ENCODE measurements at places on chromosomes 2 and 18.

GRCh38 chr2:162945785-162946184, 107.2 kb upstream of the KCNH7 start:
- no peak for DNase-seq

GRCh38 chr18:56662902-56663301, 11.7 kb downstream of the WDR7 start:
- no peak for DNase-seq

- no peak for DNase-seq
Observed at GRCh38 chr2:85536479-85536878, 2.5 kb upstream of the MAT2A start.

DNA sequence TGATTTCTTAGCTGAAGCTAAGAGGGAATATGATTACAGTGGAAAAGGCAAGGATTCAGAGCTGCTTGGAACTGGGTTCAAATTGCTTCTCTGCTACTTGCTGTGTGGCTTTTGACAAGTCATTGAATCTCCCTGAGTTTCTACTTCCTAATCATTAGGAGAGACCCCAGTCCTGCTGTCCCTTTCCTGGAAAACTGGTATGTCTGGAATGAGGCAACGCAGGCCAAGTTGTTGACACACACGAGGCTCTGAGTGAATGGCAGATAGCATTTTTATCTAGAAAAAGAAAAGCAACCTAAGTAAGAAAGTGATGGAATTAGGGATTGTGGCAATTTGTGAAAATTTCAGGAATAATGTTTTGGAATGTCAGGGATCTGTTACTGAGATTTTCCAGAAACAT, 123.6 kb downstream of the LPIN1 start:
- DNase-seq = no peak

- DNase-seq = no peak
Observed at GRCh38 chr2:219722276-219722879, 94.9 kb downstream of the SLC4A3 start.

GRCh38 chr2:48098539-48098938, 192.2 kb upstream of the FBXO11 start:
- DNase-seq = no peak

DNA sequence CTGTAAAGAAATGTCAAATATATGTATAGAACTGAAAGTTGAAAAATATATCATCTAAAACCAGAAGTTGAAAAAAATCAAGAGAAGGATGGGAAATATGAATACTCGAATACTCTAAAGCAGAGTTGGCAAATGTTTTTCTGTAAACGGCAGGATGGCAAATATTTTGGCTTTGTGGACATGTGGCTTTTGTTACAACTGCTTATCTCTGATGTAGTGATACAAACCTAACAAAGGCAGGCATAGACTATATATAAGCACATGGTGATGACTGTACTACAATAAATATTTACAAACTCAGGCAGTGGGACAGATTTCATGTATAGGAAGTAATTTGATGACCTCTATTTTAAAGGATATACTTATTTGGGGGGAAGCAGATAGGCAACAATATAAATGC, 224.6 kb upstream of the LRRTM4 start:
- no peak for DNase-seq

DNA sequence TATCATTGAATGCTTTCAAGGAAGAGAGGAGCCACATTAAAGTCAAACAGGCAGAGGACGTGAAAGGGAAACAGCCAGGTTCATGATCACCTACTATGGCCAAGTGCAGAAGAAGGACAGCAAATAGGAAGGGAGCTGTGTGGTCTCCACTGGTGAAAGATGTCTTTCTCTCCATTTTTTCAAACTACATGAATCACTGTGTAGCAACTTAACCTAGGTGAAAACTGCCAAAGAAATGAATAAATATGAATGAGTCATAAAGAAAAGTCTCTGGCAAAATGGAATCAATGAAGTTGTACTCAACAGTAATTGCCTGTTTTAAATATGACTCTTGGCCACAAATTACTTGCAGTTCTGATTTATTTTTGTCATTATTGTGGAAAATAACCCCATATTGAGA, 452.6 kb upstream of the PKDCC start:
- no peak for DNase-seq

DNA sequence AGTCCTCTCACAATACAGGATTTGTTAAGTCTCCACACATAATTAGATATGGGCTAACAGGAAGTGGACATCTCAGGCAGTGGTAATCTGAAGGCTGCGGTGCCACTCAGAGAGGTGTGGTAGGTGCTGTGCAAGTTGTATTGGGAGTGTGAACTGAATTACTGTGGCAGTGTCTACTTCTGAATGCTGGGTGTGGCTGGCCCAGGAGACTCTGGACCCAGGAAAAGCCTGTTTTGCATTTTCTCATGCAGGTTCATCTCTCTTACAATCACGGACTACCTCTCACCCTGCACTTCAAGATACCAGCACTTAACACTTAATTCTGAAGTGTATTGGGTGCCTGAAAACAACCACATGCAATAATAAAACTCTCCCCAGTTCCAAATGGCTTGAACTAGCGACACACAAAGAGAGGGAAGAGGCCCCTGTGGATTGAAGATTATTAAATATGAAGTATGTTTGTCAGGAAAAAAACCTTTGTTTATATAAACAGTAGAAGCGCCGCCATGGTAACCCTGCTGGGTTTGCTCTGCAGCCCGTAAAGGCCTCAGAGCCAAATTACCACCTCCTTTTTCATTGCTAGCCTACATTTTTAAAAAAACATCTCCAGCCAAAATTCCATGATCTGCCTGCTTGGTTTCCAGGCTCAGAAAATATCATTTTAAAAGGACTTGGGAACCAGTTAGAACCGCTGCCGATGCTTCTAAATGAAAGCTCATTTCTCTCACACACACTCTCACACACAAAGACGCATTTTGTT, 77.5 kb downstream of the GFPT1 start:
- no peak for DNase-seq

DNA sequence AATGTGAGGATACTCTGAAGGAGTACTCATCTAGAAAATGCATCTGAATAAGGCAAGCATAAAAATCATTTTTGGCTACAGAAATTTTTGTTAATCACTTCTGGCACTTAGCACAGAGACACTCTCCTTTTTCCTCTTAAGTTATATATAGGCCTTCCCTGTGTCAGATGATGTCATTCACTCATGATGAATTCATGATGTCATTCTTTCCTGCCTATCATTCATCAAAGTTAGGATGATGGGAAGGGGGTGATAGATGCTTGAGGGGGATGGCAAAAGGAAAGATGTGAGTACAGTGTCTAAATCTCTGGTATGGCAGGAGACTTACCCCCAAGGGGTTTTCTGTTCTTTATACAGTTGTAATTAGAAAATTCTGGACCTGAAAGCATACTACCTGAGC, 42.0 kb downstream of the MAP3K20 start:
- DNase-seq = no peak

DNA sequence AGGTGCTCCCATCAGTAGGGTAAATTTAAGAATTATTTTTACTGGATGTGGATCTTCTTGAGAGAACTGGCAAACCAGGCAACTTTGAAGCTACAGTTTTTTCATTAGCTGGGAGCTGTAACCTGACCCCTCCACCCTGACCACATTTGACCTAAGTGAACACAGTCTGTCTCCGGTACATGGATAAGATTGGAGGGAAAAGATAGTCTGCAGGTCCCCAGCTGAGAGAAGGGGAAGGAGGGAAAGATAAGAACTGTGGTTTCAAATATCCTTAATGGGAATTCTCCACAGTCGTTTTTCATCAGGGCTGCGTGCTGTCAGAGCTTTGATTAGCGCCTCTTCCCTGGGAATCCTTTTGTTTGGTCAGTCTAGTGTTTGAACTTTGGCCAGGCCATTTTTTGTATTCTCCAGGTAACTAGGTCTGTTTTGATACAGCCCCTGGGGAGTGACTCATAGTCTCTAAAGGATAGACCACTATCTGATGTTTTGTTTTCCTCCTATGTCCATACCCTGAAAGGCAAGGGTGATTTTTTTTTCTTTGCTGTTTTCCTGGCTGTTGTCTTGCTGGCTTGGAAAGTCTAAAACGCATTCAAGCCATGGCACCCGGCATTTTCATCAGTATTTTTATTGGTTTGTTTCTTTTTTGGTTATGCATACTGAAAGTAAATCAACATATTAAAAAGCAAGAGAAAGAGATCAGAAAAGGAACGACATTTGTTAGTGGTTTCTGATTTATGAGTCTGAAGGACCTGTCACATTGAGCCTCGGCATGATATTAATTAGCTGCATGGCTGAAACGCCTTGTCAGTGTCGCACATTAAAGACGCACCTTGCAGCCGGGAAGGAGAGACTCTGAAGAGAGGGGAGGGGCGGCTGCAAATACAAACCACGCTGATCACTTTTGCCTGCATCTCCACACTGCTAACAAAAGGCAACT, 183.4 kb upstream of the FN1 start:
- no peak for DNase-seq

DNA sequence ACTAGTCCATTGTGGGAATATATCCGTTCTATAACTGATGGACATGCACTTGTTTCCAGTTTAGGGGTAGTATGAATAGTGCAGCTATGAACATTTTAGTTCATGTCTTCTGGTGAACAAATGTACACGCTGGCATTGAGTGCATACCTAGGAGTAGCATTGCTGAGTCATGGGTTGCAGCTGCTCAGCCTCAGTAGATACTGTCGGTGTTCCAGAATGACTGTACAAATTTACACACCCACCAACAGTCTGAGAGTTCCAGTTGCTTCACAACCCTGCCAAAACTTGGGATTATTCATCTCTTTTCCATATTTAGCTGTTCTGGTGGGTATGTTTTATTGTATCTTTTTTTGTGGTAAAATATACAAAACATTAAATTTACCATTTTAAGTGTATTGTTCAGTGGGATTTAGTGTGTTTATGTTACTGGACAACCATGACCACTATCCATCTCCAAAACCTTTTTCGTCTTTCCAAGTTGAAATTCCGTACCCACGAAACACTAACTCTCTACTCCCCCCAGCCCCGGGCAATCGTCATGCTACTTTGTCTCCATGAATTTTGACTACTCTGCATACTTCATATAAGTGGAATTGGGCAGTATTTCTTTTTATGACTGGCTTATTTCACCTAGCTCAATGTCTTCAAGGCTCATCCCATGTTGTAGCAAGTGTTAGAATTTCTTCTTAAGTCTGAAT, 281.0 kb downstream of the PRKCE start:
- DNase-seq = no peak

- DNase-seq = no peak
Observed at GRCh38 chr2:161842736-161843433, 218.7 kb downstream of the SLC4A10 start.

All from hematopoietic multipotent progenitor cell treated with erythropoietin and hydrocortisone succinate and interleukin-3 and kit ligand, for 17 days (in vitro differentiated cells).